ENCODE measurements at places on chromosomes 3 and 15.

DNA sequence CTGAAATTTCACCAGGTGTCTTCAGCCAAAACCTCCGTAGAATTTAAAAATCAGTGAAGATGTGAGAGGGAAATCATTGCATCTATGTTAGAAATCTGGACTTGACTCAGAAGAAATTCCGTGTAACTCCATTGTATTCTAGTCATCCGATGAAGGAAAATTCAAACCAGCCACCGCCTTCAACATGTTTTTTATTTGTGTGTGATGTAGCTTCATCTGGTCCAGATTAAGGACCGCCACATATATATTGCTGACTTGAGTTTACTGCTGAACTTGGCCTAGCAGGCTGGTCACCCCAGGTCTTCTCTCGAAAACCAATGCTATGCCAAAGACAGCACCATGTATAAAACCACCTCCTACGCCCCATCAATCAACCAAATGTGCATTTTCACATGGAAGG, 120.9 kb downstream of the FOXP1 start:
- DNase-seq: no peak

DNA sequence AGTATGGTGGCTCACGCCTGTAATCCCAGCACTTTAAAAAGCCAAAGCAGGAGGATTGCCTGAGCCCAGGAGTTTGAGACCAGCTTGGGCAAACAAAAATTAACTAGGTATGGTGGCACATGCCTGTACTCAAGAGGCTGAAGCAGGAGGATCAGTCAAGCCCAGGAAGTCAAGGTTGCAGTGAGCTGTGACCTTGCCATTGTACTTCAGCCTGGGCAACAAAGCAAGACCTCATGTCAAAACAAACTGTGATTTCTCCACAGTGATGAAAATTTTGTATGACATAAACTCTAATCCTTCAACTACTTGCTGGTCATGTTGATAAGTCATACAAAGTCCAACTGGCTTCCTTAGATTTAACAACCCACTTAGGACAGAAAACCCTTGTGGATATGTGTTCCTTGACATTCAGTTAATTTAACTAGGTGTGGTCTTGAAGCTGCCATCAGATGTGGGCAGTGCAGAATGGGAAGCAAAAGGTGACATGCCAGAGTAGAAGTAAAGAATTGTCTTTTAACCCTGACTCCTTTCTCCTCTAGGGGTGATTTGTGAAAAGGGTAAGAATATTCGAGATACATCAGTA, 263.3 kb downstream of the PTPRG start:
- DNase-seq: no peak

GRCh38 chr3:46284981-46285683, 42.9 kb downstream of the CCR3 start:
- DNase-seq: no peak

DNA sequence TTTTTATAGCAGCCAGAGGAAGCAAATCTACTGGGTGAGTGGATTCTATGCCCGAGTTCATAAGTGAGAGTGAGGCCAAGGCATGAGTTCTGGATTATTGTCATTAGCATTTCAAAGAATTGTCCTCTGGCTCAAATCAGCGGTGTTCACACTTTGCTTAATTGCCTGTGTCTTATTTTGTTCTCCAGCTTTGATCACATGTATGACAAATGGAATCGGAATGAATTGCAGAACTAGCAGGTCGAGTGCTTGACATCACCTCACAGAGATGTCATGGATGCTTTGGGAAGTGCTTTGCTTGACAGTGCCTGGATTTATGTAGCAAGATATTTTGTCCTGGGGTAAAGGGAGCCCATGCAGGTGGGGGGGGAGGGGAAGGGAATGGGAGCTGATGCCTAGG, 68.0 kb downstream of the SH3GL3 start:
- DNase-seq: no peak

- DNase-seq: no peak
These were observed 10.9 kb downstream of the SCG3 start for GRCh38 chr15:51692154-51692553.

- no peak for DNase-seq
These were observed 36.5 kb downstream of the ATP13A3 start for GRCh38 chr3:194450341-194450740.

- no peak for DNase-seq
These were observed 129.8 kb downstream of the CACNA1D start for GRCh38 chr3:53624061-53624857.

- no peak for DNase-seq
These were observed 311.0 kb upstream of the NDN start for GRCh38 chr15:23998056-23998455.

DNA sequence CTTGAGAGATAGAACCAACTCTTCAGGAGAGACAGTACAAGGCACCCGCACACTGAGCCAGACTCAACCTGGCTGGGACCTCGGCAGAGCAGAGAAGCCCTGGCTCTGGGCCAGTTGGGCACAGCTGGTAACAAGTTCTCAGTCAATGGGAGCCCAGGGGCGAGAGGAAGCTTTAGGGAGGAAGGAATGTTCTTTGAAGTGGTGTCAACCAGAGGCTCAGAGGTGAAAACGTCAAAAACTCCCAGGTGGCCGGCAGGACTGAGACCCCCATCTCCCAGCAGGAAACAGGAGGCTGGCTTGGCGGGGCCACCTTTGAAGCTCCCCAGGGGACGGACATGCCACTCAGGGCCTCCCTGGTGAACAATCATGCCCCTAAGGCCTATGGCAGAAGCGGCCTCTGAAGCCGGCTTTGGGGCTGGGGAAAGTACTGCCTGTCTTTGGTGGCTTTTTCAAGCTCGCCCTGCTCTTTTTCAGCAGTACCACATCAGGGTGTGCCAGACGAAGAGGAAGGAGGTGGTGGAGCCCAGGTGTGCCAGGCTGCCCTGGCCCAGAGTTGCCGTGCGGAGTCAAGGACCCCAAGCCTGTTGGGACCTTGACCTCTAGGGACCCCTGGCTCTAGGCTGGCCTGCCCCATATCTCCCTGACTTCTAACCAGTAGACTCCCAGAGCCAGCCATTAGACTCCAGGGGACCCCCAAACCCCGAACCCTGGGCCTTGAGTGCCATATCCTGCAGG, 16.7 kb upstream of the TBC1D21 start:
- no peak for DNase-seq

DNA sequence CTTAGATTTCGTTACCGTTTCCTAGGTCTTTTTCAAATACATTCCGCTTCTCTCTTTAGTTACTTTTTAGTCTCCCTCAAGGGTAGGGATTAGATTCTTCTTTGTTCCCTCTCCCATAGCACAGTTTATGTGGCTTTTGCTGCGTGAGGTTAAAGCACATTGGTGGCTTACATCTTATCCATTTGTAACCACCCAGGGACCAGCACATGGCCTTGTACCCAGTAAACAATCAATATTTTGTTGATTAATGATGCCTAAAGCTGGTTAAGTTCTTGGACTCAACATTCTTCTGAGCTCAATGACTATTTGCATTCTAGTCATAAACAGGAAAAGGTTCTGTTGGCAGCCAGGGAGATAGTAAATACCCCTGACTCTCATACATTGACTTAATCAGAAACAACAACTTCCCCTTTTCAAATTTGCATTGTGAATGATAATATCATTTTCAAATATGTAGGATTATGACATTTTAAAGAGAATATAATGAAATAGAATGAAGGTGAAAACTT, 60.2 kb downstream of the CACNA1D start:
- no peak for DNase-seq

DNA sequence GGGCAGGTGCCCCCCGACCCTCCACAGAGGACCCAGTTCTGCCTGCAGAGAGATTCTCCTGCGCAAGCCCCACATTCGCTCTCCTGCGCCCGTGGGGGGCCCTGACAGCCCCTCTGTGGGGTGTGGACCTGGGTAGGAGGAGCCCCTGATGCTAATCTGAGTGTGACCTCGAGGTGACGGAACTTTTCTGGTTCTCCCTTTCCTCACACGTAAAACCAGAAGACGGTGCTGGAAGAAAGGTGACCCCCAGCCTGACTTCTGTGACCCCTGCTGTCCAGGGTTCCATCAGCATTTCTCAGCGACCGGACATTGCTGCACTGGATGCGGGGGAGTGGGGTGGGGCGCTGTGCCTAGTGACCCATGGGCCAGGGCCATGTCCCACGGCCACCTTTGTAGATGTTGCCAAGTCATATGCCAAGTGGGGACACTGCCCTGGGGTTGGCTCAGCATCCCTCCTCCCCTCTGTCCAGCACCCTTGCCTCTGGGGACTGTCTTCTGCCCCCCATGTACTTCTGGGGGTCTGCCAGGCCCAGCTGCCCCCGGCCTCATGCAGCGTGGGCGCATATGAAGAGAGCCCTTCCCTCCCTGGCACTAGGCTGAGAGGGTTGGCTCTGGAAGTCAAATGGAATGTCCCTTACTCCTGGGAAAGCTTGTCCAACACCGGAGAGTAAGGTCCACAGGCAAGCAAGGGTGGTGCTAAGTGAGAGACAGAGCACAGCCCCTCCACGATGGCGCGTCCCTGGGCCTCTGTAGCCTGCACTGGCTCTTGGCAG, 129.1 kb upstream of the MEF2A start:
- no peak for DNase-seq

DNA sequence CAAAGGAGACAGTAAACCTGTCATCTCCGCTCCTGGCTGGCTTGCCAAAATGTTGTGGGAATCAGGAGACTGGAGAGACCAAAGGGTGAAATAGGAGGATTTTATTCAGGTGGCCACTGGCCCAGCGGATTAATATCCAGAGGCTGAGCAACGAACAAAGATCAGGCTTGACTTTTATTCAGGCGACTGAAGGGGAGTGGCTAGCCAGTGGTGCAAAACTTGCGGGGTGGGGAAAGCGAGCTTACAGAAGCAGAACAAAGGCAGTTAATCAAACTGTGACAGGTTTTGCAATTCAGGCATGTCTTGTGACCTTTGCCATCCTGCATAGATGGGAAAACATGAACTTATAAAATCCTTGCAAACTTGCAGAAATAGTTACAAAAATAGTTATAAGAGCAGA, 19.8 kb upstream of the ACAD9 start:
- DNase-seq: no peak

DNA sequence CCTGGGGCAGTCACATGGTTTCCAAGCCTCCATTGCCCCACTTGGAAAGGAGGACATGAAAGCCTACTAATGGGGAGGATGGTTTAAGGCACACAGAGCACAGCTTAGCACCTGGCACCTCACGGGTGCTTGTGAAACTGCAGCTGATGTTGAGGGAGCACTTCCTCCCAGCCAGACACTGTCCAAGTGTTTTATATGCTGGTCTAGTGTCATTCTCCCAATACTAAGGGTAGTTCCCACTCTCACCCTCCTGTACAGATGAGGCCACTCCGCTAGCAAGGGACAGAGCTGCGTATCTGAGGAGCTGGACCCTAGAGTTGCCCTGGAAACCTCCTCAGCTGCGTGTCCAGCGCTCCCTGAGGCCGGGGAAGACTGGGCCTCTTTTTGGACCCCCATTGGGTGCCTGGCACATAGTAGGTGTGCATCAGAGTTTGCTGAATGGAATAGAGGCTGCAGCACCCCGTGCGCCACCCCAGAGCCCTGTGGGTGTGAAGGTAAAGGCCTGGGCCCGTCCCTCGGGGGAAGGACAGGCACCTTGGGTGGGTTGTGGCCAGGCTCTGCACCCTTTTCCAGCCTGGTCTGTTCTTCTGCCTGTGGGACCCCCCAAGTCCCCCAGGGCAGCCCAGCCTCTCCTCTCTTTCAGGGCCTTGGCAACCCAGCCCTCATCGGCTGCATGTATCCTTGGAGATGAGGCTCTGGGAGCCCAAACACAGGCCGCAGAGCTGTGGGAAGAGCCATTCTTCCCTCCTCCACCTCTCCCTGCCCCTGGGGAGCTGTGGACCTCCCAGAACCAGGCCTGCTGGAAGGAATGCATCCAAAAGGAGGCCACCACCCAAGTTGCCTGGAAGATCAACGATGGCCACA, 31.3 kb downstream of the DNASE1L3 start:
- no peak for DNase-seq

- DNase-seq: no peak
These were observed 172.7 kb upstream of the PRICKLE2 start for GRCh38 chr3:64398006-64398405.

DNA sequence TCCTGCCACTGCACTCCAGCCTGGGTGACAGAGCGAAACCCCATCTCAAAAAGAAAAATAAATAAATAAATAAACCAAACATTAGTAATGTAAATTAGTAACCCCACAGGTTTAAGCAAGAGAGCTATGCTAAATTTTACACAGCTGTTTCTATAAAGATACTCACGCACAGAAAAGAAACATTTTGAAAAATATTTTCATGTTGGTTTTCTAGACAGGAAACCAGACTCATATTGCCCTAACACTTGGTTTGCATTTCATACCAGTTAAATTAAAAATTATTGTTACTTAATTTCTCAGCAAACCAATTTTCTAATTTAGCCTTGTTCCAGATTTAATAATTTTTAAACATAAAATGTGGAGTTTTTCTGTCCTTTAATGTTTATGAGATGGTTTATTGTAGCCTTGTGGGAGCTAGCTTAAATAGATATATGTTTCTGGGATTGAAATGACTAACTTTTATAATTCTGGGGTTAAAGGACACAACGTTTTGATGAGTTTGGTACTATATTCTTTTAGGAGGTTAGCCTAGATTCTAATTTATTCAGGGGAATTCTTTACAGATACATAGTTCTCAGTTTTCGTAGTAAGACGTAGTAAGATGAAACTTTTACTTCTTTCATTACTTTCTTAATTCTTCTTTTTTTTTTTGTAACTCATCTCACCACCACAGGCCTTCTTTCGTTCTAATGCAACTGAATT, 42.6 kb upstream of the SLC4A7 start:
- no peak for DNase-seq

- no peak for DNase-seq
These were observed 52.6 kb downstream of the HMG20A start for GRCh38 chr15:77473328-77473727.

DNA sequence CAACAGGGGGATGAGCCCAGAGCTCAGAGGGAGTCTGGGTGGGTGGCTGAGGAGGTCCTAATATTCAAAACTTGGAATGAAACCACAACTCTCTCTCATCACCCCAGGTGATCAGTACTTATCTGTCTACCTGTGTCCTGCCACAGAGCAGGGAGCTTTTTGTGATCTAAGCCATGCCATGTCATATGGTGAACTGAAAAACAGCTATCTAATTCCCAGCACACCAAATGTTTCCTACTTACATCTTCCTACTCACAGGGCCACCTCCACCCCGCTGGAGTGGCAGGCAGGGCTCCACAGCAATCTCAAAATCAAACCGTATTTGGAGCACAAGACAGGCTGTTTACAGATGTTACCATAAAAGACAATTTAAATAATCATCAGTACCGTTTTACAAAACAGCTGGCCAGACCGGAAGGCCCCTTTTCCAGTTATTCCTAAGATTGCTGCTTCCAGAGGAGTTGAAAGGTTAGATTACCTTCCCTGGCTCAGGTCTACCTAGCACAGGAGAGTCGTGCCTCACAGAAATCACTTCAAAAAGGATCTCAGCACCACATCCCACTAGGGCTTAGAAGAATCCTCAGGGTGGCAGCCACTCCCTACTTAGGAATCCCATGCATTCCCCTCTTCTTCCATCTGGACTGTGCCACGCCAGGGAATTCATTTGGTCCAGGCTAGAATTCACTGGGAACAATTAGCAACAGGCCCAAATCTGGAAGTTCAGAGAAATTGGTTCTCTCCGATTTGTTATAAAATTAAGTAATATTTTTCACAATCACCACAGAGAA, 226.6 kb upstream of the IL12A start:
- DNase-seq: no peak

- no peak for DNase-seq
These were observed 107.7 kb upstream of the PLSCR5 start for GRCh38 chr3:146712806-146713205.
